Caco-2 (cell line): ENCODE measurements at places on chromosomes 6 and 20.

- DNase-seq: no peak
These were observed 29.2 kb downstream of the SGK1 start for GRCh38 chr6:134288538-134289203.

DNA sequence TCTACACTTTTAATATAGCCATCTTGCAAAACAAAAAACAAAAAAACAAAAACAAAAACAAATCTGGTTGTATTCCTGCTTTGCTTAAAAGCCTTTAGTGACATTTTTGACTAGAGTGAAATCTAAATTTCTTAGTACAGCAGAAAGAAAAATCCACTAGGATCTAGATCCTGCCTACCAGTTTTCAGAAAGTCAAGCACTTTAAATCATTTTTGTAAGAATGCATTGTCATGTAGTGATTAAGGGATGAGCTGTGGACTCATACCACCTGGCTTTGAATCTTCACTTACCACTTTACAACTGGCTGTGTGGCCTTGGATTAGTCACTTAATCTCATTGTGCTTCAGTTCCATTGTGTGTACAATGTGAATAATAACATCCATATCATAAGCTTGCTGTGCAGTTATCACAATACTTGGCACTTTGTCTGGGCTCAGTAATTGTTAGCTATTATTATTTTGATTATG is 4.0 kb downstream of the MKKS start:
- DNase-seq: no peak

- peak; percentile 46 for DNase-seq
These were observed 15.1 kb upstream of the ZNF217 start for GRCh38 chr20:53608456-53609452.

GRCh38 chr20:63577317-63577894 is 3.4 kb upstream of the HELZ2 start:
- no peak for DNase-seq

DNA sequence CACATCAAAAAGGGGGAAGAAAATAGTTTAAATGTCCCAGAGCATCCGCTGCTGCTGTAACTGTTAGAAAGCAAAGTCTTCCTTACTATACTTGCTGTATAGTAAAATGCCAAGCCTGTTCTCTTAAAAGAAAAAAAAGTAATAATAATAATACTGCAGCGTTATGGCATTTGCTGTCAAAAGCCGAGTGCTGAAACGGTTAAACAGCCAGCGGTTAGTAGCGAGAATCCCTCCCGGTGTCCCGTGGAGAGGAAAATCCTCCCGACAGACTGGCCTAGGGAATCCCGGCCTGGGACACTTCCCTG is 19.5 kb upstream of the NFATC2 start:
- DNase-seq: no peak

DNA sequence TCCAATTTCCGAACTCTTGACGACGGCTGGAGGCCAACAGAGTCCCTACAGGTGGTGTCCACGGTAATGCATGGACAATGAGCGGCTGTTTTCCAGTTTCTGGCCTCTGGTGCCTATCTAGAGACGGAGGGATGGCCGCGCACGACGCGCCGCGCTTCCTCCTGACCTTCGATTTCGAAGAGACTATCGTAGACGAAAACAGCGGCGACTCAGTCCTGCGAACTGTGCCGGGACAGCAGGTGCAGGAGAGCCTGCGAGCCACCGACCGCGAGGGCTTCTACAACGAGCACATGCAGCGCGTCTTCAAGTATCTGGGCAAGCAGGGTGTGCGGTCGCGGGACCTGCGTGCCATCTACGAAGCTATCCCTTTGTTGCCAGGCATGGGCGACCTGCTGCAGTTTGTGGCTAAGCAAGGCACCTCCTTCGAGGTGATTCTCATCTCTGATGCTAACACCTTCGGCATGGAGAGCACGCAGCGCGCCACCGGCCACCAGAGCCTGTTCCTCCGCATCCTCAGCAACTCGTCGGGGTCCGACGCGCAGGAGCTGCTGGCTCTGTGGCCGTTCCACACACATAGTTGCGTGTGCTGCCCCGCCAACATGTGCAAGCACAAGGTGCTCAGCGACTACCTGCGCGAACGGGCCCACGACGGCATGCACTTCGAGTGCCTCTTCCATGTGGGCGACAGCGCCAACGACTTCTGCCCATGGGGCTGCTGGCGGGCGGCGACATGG is 169.4 kb downstream of the CDK19 start:
- DNase-seq: no peak

- DNase-seq: no peak
These were observed 56.9 kb downstream of the HIVEP1 start for GRCh38 chr6:12068899-12069557.

DNA sequence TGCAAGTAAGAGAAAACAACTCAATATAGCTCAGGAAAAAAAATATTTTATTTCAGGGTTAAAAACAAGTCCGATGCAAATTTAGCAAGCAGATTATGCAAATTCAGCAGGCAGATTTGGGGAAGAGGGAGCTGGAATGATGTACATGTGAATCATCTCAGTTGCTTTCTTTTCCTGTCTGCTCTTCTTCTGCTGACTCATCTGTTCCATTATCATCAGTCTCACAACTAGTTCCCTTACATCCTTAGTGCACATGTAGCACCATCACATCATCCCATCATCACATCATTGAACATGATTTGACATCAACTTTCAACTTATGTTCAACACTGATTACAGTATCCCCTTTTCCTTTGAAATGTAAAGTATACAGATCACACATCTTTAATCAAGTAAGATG is 11.5 kb upstream of the DEFB113 start:
- no peak for DNase-seq

DNA sequence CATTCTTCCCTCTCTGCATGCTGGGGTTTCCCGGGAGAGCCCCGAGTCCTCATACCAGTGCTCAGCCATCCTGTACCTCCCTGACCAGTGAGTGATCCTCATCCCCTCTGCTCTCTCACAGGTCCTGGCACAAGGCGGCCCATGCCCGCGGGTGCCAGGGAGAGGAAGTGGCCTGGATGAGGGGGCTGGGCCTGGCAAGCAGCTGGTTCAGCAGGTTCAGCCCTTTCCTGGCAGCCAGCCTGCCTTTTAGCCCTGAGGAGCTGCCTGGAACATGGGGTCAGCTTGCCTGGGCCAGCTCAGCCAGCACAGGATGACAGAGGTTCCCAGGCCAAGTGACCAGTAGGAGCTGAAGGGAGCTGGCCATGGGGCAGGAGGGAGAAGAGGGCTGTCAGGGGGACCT is 10.9 kb downstream of the MOCS1 start:
- no peak for DNase-seq

DNA sequence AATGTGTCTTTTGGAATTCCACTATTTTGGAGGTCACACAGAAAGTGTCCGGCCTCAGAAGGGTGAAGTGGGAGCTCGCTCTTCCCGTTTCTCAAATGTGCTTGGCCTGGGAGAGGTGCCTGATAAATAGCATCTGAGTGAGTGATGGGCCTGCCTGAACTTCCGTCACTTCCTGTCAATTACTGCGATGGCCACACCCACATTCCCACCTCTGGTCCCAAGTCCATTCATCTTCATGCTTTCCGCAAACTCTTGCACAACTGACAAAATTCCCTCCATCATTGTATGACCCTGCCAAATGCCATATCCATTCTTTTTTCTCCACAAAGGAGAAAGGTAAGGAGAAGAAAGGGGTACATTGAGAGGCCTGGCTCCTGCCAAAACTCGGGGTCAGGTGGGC is 169.0 kb downstream of the QKI start:
- DNase-seq: peak; percentile 43

GRCh38 chr6:128131566-128131965 is 230.7 kb upstream of the THEMIS start:
- no peak for DNase-seq
